ENCODE measurements at places on chromosomes 12 and 14.

- no peak for DNase-seq
Measured at GRCh38 chr14:22448035-22448904, 140.8 kb downstream of the DAD1 start.

DNA sequence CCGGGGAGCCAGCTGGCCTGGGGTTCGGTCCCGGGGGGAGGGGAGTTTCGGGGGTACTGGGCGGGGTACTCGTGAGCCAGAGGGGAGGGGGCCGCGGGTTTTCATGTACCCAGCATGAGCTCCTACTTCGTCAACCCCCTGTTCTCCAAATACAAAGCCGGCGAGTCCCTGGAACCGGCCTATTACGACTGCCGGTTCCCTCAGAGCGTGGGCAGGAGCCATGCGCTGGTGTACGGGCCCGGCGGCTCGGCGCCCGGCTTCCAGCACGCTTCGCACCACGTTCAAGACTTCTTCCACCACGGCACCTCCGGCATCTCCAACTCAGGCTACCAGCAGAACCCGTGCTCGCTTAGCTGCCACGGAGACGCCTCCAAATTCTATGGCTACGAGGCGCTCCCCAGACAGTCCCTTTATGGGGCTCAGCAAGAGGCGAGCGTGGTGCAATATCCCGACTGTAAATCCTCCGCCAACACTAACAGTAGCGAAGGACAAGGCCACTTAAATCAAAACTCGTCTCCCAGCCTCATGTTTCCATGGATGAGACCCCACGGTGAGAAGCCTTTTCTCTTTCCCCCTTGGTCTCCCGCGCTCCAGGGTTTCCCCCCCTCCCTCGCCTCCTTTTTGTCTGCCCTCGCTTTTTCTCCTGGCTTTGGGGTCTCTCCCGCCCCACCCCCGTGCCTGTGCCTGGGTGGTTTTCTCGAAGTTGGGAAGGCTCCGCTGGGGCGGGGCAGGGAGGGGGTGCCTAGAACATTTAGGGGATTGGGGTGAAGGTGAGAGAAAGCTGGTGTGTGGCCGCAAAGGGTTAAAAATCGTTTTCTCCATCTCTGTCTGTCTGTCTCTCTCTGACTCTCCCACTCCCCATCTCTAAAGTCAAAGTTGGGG lies 627 bp downstream of the HOXC8 start:
- DNase-seq, result peak; percentile 40

- DNase-seq, result no peak
Measured at GRCh38 chr12:124002654-124003053, 29.6 kb downstream of the ZNF664 start.

- no peak for DNase-seq
Measured at GRCh38 chr14:66174453-66174891, 311.7 kb upstream of the CCDC196 start.

GRCh38 chr12:130873825-130874224 lies 2.0 kb downstream of the RAN start:
- no peak for DNase-seq

GRCh38 chr12:112900298-112901145 lies 6.2 kb upstream of the OAS1 start:
- peak; percentile 39 for DNase-seq

GRCh38 chr14:30252151-30252550 lies 306.8 kb upstream of the G2E3 start:
- DNase-seq, result no peak

GRCh38 chr12:104669851-104670337 lies 213.1 kb downstream of the CHST11 start:
- DNase-seq, result no peak

GRCh38 chr14:88962356-88962755 lies 137.9 kb downstream of the TTC8 start:
- no peak for DNase-seq

GRCh38 chr12:2692080-2692479 lies 102.7 kb upstream of the FKBP4 start:
- no peak for DNase-seq

- no peak for DNase-seq
Measured at GRCh38 chr12:131327521-131328488, 374.1 kb downstream of the ADGRD1 start.

DNA sequence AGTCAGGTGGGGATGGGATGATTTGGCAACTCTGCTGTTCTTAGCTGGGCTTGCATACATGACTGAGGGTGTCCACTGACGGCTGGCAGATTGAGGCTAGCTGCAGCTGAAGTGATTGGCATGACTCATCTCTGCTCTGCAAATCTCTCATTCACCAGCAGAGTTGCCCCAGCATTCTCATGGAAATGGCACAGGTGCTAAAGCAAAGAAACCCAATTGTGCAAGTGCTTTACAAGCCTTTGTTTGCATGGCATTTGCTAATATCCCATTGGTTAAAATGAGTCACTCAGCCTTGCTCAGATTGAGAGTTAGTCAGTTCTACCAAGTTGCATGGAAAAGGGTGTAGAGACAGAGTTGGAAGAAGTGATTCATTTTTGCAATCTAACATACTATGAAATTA lies 389.7 kb upstream of the FAR2 start:
- DNase-seq, result no peak

- DNase-seq, result no peak
Measured at GRCh38 chr12:104207416-104208205, 8.0 kb upstream of the TXNRD1 start.

DNA sequence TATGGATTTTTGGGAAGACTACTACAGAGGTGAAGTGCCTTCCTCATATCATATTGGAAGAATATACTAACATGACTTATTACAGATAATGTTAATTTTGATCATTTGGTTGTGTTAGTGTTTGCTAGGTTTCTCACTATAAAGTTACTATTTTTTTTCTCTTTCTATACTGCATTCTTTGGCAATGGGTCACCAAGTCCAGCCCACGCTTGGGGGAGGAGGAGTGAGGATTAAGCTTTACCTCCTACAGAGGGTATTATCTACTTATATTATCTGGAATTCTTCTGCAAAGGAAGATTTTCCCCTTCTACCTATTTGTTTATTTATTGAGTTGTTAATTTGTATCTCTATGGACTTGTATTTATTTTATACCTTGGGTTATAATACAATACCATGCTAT lies 31.5 kb downstream of the SCN8A start:
- no peak for DNase-seq

GRCh38 chr14:104877066-104877805 lies 12.2 kb downstream of the CEP170B start:
- DNase-seq, result no peak

GRCh38 chr12:132133952-132134652 lies 10.0 kb downstream of the DDX51 start:
- no peak for DNase-seq

- DNase-seq, result no peak
Measured at GRCh38 chr12:39378341-39378740, 64.6 kb downstream of the KIF21A start.

DNA sequence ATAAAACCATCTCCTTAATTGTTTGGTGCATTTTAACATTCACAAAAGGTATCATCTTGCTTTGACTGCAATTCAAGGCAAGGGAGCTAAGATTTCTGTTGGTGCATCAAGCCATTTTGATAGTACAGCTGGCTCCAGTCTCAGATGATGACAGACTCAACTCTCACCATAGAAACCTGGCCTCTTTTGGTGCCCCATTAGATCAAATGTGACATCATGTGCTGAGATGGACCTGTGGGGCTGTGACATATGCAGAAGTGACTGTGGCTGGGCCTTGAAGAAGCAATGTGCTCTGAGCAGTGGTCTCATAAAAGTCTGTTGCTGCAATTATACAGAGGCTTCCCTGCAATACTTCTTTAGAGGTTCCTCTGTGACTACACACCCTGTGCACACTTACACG lies 88.4 kb downstream of the SLC2A13 start:
- DNase-seq, result no peak

DNA sequence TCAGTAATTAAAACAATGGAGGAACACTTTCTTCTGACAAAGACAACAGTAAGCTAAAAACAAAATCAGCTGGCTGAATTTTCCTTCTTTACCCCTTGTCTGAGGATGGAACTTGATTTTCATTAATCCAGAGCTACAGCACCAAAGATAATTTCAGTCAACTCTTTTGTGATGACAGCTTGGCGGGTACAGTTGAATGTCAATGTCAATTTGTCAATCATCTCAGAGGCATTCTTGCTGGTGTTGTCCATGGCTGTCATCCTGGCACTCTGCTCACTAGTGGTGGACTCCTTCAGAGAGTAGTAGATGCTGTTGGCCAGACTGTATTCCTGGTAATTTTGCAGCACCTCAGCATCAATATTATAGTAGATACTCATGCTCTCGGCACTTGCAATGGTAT lies 34.4 kb upstream of the BMP4 start:
- DNase-seq, result no peak

- no peak for DNase-seq
Measured at GRCh38 chr12:20440408-20440807, 72.1 kb downstream of the PDE3A start.

GRCh38 chr12:2017546-2018337 lies 13.5 kb upstream of the DCP1B start:
- no peak for DNase-seq

DNA sequence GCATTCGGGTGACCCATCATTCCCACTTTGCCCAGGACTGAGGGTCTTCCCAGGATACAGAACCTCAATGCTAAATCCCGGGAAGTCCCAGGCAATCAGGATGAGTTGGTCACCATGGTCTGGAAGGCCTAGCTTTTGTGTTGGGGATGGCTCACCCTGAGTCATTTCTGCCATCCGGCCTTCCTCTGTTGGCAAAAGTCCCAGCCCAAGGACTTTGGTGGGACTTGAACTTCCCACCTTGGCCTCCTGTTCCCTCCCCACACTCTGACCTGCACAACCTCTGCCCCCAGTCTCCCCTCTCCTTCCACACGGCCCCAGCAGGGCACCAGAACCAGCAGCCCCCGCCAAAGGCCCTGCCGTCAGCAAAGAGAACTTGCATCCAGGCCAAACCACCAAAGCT lies 24.6 kb upstream of the NCOR2 start:
- no peak for DNase-seq

DNA sequence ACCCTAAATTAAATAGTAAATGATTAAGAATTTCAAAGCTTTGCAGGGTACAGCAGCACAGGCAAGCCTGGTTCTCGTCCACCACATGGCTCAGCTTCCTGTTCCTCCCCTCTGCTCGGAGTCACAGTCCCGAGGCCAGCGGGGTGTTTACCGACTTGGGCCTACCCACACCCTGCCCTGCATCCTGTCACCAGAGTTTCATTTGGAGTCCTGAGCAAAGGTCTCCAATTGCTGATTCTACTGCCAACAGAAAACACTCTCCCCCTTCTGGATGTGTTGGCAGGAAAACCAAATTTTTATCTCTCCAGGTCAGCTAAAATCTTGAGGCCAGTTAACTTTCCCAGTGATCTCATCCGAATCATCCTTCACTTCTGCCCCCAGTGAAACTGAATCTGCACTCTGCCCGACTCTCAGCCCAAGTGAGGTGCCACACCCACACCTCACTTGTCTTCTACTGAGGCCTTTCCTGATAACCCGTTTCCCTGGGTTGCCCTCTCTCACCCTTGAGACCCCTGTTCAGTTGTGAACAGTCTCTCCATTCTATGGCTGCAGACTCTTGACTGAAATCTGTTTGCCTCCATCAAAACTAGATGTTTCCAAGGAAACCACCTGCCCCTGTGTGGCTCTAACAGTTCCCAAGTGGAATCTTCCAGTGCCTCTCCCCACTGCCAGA lies 71.2 kb downstream of the VCPKMT start:
- DNase-seq, result peak; percentile 71

- DNase-seq, result no peak
Measured at GRCh38 chr14:32588448-32589320, 259.6 kb downstream of the AKAP6 start.

DNA sequence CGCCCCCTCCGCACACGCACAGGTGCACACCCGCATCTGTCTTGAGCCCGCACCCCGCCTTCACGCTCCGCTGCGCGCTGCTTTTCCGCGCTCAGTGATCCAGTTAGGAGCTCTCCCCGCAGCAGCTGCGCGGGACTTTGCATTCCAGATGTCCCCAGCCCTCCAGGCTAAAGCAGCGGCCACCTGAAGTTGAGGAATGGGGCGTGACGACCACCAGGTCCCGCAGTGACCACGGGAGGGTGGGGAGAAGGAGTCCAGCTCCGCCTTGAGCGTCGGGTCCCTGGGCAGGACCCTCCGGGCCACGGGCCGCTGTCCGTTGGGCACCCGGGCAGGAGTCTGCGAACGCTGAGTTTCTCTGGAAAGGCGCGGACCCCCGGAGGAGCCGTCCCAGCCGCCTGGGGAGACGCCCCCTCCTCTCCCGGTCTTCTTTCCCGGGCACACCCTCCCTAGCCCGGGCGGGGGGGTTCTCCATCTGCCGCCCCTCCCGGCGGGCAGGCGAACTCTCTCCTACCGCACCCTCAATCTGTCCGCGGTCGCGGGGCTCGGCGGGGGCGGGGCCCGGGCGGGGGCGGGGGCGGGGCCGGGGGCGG lies 334 bp upstream of the TMEM132C start:
- DNase-seq, result no peak

DNA sequence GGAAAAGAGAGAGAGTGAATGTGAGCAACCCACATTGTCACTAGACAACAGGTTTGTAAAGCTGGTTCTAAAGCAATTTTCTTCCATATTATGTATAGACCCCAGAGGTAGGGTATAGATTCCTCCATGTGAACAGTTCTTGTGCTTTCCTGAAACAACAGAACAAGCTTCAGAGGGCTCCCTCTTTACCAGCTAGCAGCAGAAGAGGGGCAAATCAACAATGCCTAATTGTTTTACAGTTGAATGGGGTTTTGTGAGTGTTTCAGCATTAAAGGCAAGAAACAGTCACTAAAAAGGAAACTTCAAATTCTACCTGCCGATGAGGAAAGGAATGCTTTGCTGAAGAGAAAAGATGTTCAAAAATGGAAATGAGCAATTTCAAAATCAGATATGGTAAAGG lies 341.2 kb upstream of the KITLG start:
- DNase-seq, result no peak

DNA sequence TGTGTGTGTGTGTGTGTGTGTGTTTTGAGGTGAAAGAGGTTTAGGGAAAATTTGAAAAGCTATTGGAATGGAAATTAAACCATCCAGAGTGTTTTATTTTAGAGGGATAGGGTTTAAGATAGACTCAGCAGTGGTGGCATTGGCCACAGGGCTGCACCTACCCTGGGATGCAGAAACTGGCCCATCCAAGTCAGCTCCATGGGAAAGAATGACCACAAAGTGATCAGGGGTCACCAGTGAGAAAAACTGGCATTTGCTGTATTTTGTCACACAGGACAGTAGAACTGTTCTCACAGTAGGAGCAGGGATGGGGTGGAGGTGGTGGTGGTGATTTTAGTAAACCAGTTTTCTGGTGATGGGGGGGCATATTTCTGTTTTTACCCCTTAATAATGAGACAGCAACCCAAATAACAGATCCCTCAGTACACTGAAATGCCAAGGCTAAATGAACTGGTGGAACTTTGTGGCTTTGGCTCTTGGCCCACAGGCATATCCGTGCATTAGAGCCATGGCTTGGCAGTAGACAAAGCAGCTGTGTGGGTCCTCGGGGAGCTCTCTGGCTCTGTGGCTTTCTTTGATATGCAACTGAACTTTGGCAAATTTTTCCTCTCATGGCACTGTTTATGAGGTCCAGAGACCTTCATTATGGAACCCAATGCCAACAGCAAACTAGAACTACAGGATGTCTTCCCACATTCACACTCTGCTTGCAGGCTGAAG lies 348.3 kb downstream of the ZFP36L1 start:
- DNase-seq, result no peak

- DNase-seq, result no peak
Measured at GRCh38 chr14:94098326-94098992, 12.1 kb upstream of the IFI27 start.

GRCh38 chr14:86402545-86402944 lies 872.6 kb downstream of the FLRT2 start:
- no peak for DNase-seq
